Inflammatory macrophage (primary cell): ENCODE measurements at places on chromosomes 6 and 20.

DNA sequence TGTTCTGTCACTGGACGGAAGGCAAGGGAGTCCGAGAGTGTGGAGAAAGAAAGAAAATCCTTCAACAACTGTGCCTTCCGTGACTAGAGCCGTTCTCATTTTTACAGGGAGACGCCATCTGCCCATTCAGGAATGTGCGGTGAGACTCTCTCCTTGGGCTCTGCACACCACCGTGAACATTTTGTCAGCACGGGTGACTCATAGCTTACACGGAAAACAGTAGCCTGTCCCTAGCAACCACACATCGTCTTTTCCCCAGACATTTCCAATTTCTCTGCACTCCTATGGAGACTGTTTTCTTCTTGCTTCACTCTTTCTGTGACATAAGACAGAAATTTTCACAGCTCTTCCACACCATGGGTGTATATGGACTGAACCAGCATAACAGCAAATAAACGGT lies 55.1 kb downstream of the TBXT start:
- DNase-seq, result no peak

DNA sequence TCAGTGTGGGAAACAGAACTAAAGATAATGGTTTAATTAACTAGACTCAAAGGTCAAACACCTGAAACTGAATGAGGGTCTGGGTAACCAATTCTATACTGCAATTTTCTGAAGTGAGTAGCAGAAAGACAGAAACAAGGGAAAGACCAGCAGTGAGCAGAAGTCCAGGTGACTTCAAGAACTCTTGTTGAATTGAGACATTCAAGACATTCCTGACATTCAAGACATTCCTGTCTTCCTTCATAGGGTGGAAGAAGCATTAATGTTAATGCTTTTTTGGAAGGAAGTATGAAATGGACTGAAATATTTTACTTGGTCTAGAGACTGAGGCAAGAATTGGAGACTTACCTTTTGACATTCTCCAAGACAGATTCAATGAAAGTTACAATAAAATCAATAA lies 529.9 kb upstream of the MMS22L start:
- no peak for DNase-seq

- peak; percentile 38 for DNase-seq
Observed at GRCh38 chr20:5667705-5668528, 82.3 kb upstream of the SHLD1 start.

- DNase-seq, result no peak
Observed at GRCh38 chr20:31516166-31516565, 1.9 kb downstream of the HM13 start.

- no peak for DNase-seq
Observed at GRCh38 chr20:16349523-16350260, 223.6 kb downstream of the KIF16B start.
